Lower leg skin (tissue), 4 donors: ENCODE measurements at places on chromosomes 7 and 10. TPM values are rescaled to one million over a fixed set of nuclear protein-coding genes. Genes with fewer than 3 reads are reported as not detected.

The C10orf143 gene
- 3.0 TPM for total RNA-seq

DNA sequence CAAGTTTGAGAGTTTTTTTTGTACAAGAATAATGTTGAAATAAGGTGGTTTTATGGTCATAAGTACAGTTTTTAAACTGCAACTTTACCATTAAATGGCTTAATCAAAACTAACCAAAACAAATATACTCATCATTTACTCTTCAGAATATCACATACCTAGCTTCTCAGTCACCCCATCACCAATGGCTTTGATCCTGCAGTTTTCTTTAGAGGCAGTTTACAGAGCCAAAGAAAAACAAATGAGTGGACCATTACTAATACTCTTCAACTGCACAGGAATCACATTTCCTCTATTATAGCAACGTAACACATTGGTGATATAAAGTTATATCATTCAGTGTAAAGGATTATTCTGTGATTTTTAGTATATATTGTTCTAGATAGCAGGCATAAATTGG is 576.1 kb upstream of the LRRTM3 start:
- no peak for DNase-seq

DNA sequence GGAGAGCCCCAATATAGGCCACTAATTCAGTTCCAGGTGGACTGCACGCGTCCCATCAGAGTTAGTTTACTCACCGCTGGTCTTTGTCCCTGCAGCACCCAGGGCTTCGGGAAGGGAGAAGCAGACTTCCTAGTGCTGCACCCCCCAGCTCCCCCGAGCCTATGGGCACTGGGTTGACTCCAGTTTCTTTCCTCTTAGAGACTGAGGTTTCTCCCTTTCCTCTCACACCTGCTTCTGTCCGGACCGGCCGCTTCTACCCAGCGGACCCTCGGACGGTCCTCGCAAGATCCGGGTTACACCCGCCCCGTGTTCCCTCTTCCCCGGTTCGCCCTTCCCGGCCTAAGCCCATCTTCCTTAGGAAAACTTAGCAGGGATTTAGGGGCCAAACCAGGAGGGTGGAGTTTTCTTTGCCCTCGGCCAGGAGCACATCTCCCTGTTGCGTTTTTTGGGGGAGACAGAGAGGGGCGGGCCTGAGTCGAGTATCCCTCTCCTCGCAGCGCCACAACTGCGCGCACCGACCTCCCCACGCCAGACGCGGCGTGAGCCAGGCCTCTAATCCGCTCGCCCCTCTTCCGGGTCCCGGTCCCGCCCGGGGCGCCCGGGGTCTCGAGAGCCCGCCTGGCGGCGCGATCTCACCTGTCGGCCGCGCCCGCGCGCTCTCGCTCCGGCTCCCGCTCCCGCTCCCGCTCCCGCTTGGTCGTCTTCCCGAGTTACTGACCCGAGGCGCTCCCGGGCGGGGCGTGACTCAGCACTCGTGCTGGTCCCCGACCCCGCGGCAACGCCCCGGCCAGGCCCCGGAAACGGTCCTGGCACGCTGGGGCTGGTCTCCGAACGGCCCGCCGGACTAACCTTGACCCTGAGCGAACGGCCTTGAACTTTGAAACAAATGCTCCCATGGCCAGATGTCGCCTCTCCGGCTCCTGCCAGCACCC is at the start of gene AIFM2:
Gene AIFM2 (minus strand): TSS at position 728 of the 932 bp plus-strand sequence. CDS start 8,741 bp downstream, outside the sequence.
- DNase-seq, result peak; percentile 72

The PDCD11 gene
- 23.1 TPM for total RNA-seq

GRCh38 chr7:51103718-51104117 is 212.9 kb downstream of the COBL start:
- DNase-seq, result no peak

DNA sequence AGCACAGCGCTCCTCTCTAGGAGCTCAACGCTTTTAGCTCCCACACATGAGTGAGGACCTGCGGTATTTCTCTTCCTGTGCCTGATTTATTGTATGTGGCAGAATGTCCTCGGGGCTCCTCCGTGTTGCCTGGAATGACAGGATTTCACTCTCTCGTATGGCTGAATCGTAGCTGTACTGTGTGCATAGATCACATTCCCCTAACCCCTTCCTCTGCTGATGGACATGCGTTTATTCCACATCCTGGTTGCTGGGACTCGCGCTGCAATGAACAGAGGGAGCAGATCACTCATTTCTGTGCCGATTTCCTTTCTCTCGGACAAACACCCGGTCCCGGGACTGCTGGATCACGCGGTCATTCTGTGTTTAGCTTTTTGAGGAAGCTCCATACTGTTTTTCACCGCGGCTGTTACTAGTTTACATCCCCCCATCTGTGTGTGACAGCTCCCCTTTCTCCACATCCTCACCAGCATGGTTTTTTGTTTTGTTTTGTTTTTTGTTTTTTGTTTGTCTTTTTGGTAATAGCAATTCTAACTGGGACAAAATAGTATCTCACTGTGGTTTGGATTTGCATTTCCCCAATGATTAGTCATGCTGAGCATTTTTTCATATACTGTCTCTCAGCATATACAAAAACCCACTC is 76.3 kb downstream of the FOXL3 start:
- no peak for DNase-seq

- DNase-seq, result peak; percentile 83
Measured at GRCh38 chr7:155337946-155338631, 40.4 kb downstream of the INSIG1 start.

DNA sequence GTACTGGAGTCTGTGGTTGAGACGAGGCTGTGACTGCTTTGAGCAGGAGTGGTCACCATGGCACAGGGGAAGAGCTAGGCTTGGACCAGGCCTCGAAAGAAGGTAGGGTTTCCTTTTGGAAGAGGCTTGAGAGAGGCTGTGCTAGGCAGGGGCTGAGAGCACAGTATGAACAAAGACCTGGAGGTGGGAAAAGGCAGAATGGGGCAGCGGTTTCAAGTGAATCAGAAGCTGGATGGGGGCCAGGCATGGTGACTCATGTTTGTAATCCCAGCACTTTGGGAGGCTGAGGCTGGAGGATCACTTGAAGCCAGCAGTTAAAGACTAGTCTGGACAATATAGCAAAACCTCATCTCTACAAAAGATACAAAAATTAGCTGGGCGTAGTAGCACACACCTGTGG is 65.9 kb downstream of the CLIP2 start:
- DNase-seq, result no peak

GRCh38 chr10:108180878-108181277 is 1016.4 kb upstream of the SORCS1 start:
- DNase-seq, result no peak

- no peak for DNase-seq
Measured at GRCh38 chr7:29071203-29071874, 75.0 kb downstream of the CPVL start.

The UBE2H gene
- 80.4 TPM for total RNA-seq

- no peak for DNase-seq
Measured at GRCh38 chr10:99938563-99938962, 71.2 kb downstream of the DNMBP start.

The C10orf53 gene
- total RNA-seq, result not detected

The CALCR gene
- not detected for total RNA-seq

GRCh38 chr10:96306516-96306915 is 2.3 kb downstream of the DNTT start:
- DNase-seq, result peak; percentile 85

- no peak for DNase-seq
Measured at GRCh38 chr7:116417593-116418345, 81.8 kb upstream of the CAV2 start.

The DENND11 gene
- 15.5 TPM for total RNA-seq

The CH25H gene
- 0.45 TPM for total RNA-seq

DNA sequence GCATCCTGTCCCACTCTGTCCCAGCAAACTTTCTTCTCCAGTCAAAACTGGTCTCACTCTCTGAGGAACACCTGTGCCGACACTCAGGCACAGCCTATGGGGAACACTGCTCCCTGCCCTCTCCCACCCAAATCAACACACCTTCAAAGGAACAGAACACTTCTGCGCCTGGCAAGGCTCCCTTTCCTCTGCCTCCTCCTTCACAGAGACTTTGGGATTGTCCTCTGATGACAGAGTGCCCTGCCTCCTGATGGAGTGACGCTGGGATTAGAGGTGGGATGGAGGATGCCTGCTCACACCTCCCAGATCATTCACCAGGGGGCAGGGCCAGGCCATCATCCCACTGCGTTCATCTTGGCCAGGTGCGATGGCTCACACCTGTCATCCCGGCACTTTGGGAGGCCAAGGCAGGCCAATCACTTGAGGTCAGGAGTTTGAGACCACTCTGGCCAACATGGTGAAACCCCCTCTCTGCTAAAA is 26.5 kb downstream of the KLF6 start:
- no peak for DNase-seq

The FFAR4 gene
- 0.75 TPM for total RNA-seq

The STAMBPL1 gene
- 13.0 TPM for total RNA-seq

- DNase-seq, result no peak
Measured at GRCh38 chr7:18530224-18531179, 35.0 kb downstream of the HDAC9 start.

- DNase-seq, result peak; percentile 8
Measured at GRCh38 chr7:64879800-64880199, 23.3 kb upstream of the ZNF273 start.

GRCh38 chr7:148772297-148773089 is 73.8 kb downstream of the CUL1 start:
- no peak for DNase-seq

- DNase-seq, result no peak
Measured at GRCh38 chr7:25944777-25945515, 207.1 kb upstream of the NFE2L3 start.

- DNase-seq, result peak; percentile 84
Measured at GRCh38 chr10:31319602-31320549, 860 bp downstream of the ZEB1 start.

- DNase-seq, result no peak
Measured at GRCh38 chr10:30560326-30560725, 69.2 kb downstream of the LYZL2 start.

The OR6B1 gene
- not detected for total RNA-seq

DNA sequence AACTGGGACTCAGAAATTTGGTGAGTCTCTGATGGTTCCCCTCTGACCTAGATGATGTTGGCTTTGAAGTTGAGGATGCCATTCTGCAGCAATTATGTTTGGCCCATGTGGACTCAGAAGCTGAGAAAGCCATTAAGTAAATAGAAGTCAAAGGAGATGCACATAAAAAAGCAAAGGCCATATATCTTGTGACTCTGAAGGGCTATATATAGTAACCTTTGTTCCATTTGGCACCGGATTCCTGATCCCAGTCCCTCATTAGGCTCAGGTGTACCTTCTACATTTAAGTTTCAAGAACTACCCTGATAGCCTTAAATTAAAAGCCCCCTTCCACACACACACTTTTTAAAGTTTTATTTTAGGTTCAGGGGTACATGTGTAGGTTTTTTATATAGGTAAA is 50.0 kb upstream of the PDK4 start:
- no peak for DNase-seq

The INTS15 gene
- 34.5 TPM for total RNA-seq

The FRAT1 gene
- total RNA-seq, result 8.2 TPM

DNA sequence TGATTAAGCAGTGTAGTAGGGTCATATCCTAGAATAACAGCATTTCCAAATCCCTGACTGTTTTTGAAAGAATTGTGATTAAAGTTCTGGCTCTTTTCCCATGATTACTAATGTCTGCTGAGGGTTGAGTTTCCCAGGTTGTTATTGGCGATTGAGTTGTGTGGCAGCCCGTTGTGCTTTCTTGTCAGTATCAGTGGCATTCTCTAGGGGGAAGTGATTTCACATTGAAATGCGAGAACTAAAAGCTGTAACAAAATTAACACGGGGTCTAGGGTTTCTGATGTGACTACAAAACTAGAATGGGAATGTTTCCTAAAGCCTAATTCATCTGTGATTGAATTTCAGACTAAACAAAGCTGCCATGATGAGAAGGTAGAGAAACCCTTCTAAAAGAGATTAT is 349.4 kb downstream of the EXOC4 start:
- DNase-seq, result no peak

DNA sequence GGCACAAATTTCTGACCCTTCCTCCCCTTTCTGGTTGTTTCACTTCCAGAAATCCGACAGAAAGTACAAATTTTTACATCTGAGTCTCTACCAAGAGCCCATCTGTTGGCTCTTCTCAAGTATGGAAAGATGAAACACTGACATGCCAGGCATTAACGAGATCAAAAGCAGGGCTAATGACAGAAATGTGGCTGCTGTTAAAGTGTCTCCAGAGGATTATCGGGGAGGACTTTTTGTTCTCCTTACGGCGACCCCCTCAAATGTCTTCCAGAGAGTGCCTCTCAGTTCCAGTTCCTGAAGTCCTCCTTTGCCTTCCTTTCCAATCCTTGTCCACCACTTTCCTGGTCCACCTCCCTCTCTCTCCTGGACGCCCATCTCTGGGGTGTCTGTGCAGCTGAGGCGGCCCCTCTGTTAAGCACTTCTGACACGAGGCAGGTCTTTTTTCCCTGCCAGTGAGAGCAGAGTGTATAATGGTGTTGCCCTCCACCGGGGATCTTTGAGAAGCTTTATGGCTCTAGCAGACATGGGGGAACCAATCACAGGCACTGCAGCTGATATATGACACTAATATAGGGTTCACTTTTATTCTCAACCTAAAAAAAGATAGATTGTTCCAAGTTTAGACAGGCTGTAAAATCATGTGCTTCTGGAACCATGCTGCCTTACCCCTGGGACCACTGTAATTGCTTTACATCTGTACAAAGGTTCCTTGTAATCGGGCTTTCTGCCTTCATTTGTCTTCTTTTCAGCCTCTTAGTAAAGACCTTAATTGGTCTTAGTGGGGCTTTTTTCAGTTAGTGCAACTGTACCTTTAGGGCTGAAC is 757.1 kb downstream of the AUTS2 start:
- DNase-seq, result no peak
